H54 (cell line): ENCODE measurements at places on chromosomes 7 and 10.
A peak's percentile ranks its signal among the peaks of the same experiment; 100 is the strongest.

DNA sequence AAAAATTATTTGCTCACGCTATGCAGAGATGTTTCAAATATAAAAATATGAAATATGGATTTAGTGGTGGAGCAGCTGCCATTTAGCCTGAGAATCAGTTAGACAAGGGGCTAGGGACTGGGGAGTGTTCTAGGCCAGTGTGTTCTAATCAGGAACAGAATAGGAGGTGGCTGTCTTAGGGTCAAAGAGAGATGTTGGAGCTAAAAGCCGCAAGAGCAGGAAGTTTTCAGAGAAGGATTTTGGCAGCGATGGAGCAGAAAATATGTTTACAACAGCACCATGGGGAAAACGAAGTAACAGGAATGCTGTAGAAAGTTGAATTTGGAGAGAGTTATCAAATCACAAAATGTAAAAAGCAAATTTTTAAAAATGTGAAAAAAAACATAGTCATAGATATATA is 314.0 kb upstream of the SEMA3A start:
- DNase-seq: no peak

GRCh38 chr7:6419310-6419773 is 28.4 kb downstream of the DAGLB start:
- DNase-seq: no peak

GRCh38 chr10:132392811-132393694 is 3.9 kb upstream of the PWWP2B start:
- DNase-seq: peak; percentile 77

GRCh38 chr7:525740-526139 is 6.1 kb upstream of the PDGFA start:
- peak; percentile 71 for DNase-seq

DNA sequence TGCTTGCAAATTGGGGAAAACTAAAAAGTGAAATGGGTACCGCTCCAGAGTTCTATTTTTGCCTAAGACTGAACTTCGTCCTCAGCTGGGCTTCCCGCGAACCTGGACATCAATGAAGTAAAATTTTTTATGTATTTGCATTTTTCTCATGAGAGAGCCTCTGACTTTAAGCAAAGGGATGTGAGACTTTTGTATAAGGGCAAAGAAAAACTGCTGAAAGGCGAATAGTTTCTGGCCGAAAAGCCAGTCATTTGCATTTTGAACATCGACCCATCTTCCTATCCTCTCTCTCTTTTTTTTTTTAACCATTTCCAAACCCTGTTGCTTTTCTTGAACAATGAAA is 573 bp downstream of the PMPCB start:
- DNase-seq: no peak

- DNase-seq: no peak
Observed at GRCh38 chr10:78328592-78329404, 295.1 kb downstream of the RPS24 start.

DNA sequence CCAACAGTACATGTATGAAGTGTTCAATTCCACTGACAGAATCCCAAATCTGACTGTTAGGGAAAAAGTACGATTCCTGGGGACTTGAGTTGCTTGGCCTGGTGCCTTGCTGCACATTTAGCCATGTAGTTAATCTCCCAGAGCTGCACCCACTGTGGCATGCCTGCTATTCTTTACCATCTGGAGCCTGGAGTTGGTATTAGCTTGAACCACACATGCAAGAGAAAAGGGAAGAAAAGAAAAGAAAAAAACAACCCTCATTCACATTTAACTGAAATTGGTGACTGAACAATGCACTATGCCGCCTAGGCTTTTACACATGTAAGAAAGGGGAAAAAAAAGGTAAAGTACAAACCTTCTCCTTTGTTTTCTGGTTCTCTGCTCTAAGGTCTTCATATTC is 26.1 kb downstream of the SHTN1 start:
- DNase-seq: no peak

- DNase-seq: no peak
Observed at GRCh38 chr10:70292004-70292403, 8.2 kb upstream of the NPFFR1 start.

- no peak for DNase-seq
Observed at GRCh38 chr10:46225597-46225996, 61.2 kb upstream of the ANTXRL start.

DNA sequence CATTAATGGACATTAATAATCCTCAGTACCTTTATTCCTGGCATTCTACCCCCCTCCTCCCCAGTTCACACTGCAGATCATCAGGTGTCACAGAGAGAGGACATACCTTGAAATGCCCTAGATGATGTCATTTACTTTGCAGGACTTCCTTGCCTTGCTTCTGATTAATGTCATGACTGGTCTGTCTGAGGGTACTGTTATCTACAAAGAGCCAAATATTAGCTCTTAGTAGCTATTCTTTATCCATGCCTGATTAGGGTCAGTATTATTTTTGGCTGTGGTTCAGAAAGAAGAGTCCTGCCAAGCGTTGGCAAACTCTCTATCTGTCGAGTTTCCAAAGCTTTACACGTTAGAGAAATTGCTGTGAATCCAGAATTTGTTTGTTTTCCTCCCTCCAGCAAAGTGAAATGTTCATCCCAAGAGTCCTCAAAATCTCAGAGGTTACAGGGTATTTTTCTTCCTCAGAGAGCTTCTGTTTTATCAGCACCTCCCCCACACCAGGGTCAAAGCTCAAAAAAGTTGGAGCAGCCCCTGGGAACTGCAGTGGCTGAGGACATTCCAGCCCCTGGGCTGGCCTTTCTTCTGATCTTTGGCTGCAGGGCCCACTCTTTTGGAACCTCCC is 12.6 kb downstream of the SCD start:
- no peak for DNase-seq

DNA sequence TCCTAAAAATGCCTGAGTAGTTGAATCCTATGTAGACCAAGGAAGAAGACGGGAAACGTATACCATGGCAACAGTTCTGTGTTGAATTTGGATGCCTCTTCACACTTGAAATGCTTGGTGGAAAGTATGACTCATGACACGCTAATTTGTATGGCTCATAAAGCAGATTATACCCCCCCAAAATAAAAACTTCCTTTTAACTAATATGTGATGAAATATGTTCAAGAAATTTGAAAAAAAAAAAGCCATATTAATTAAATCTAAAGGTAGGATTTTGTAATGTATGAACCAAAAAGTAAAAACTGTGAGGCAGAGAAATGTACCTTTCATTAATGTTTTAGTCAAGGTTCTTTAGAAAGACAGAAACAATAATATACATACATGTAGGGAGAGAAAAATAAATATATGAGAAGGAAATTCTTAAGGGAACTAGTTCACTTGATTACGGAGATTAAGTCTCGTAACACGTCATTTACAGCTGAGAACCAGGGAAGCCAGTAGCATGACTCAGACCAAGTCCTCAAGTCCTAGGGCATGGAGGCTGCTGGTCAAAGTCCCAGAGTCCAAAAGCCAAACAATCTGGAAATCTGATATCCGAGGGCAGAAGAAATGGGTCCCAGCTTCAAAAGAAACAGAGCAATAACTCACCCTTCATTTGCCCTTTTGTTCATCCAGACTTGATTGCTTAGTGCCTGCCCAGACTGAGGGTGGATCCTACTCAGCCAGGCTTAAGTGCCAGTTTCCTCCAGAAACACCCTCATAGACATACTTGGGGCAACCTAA is 485.1 kb downstream of the SEMA3D start:
- peak; percentile 26 for DNase-seq

DNA sequence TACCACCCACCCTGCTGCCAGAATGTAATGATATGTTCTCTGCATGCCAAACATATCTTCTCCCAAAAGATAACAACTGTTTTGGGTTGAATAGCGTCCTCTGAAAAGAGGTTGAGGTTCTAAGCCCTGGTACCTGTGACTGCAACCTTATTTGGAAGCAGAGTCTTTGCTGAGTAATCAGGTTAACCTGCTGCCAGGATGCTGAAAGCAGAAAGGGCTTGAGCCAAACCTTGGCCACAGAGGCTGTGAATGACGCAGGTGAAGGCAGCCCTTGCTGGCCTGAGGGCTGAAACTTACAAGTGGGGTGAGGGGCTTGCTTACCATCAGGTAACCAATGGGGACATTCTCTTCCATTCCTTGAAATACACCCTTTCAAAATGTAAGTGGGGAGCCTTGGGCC is 151.8 kb upstream of the RHEB start:
- no peak for DNase-seq

DNA sequence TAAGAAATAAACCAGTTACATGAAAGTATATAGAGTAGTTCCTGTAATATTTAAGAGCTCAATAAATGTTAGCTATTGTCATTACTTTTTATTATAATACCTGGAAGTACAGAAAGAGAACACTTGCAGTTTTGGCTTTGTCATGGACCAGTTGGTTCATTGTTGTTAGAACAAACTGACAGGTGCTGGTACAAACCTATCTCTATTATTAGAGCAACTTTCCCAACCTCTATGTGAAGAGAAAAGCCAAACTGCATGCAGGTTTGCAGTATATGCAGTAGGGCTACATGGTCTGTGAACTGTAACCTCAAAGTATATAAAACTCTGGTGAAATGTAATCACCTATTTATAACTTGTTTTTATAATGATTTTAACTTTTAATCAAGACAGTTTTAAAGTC is 20.4 kb downstream of the DNAJC9 start:
- DNase-seq: no peak

GRCh38 chr7:79319369-79319768 is 134.1 kb downstream of the MAGI2 start:
- no peak for DNase-seq

DNA sequence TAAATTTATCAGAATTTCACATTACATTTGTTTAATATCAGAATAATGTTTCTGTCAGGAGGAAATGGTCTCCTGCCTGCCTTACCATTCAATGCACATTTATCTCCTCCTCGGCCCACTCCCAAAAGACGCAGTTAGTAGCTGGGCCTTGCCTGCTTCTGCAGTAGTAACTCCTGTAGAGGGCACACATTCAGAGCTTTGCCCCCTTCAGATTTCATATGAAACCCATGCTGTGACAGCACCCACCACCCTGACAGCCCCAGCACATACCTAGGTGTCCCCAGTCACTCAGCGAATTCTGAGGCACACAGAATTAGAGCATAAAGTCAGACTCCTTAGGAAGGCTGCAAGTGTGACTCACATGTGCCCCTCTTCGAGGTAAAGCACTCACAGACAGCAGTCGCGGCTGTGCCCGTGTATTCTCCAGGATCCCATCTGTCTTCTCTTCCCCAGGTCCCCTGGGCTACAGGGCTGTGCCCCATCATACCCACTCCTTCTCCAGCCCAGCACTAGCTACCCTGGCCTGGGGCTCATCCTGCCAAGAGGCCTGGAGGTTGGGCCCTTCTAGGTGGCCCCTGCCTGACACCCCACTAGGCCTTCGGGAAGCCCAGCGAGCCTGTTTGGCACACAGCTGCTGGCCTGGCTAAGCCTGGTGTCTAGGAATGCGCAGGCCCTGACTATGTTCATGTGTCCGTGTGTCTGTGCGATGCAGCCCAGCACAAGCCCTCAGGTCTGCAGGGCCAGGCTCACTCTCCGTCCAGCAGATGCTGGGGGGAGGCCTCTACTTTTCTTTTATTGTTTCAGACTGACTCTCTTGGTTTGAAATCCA is 4.7 kb upstream of the DEPP1 start:
- DNase-seq: no peak

- no peak for DNase-seq
Observed at GRCh38 chr7:81120803-81121202, 202.0 kb upstream of the SEMA3C start.
